Stimulated activated CD4-positive, alpha-beta T cell treated with anti-CD3 and anti-CD28 coated beads, TNF-alpha, amount 100 ng/mL, for 4 hours (primary cell): ENCODE measurements at places on chromosomes 1 and 21.
A peak's percentile ranks its signal among the peaks of the same experiment; 100 is the strongest.

DNA sequence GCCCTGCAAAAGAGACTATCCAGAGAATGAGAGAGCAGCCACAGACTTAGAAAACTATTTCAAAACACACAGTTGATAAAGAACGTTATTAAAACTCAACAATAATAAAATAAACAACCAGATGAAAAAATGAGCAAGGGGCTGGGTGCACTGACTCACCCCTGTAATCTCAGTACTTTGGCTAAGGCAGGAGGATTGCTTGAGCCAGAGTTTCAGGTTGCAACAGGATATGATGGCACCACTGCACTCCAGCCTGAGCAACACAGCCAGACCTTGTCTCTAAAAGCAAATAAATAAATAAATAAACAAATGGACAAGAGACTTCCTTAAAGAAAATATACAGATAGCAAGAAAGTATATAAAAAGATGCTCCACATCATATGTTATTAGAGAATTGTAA is 144.6 kb downstream of the LRRIQ3 start:
- DNase-seq = no peak

DNA sequence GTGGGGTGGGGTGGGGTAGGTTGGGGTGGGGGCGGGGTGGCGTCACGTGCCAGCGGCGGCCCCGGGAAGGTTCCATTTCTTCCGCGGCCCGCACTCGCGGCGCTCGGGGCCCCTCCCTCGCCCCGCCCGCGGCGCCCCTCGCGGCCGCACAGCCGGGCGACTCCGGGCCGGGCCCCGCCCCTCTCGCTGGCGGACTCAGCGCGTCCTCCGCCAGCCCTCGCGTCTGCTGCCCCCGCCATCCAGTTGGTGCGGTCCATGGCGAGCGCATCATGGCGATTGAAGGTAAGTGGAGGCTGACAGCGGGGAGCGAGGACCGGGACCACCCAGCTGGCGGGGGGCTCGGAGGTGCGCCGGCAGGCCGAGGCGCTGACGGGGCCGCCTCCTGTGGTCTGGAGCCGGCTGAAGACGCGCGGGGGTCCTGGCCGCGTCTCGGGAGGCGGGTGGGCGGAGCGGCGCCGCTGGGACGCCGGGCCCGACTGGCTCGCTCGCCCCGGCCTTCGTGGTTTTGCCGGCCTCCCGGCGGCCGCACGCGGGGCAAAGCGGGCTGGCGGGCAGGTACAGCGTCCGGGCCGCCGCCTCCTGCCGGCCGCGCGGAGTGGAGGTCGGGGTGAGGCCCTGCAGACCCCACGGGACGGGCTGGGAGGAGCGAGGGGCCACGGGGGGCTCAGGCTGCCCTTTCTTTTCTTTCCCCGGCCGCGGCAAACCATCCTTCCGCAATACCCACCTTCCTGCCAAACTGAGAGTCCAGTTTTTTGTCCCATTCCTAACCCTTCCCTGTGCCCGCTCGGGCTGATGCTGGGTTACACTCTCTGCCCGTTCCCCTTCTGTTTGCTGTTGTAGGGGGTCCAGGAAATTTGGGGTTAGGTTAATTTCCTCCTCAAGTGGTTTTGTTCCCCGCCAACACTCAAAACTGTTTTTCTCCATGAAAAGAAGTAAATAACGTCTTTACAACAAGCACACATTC is at the start of gene SYT14:
Gene SYT14, plus strand, starts transcription at position 222 of the 964 bp plus-strand sequence. Its CDS starts 48 bp downstream, at position 270.
- DNase-seq = no peak

- DNase-seq = no peak
Measured at GRCh38 chr1:156413391-156414246, 44.6 kb downstream of the RHBG start.

DNA sequence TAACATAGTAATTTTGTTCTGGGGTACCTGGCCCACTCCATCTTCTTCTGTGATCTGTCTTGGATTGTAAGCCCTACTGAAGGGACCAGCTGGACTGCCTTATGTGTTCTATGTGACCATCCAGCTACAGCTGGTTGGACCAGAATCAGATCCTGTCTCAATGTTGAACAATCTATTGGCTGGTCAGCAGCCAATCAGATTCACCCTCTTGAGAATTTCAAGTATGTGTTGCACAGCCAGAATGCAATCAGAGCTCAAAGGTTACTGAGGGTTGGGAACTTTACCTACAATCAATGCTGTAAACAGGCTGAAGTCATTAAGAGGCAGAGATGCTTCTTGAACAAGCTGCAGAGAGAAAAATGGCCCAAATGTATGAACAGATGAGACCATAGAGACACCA is 61.9 kb downstream of the KCNC4 start:
- no peak for DNase-seq

DNA sequence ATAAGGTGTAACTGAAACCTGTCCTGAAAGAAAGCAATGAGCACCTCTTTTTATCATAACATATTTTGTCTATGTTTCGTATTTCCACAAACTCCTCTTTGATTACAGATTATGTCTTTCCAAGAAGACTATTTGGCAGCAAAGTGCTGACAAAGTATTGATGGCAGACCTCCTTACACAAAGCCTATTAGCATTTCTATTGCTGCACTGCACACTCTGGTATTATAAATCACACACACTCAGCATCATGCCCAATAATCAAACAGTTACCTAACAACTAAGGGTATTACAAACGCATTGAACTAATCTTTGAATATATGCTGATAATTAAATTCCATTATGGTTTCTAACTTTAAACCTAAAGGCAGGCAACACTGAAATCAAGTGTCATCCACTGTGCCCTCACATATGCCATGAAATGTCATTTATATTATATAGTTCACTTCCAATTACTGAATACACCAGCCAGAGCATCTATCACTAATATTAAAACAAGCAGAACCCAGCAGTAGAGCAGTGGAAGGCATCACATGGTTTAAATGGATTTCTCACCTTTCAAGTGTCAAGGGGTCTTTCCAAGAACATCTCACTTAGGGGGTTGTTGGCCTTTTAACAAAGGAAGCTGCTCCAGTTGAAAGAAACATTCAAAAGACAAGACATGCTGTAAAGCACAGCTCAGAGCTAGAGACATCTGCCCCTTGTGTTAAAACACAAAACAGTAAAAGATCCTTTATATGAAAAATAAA is 239.1 kb downstream of the RERE start:
- DNase-seq = no peak

- DNase-seq = no peak
Measured at GRCh38 chr1:34753163-34753562, 1.7 kb upstream of the GJB5 start.

DNA sequence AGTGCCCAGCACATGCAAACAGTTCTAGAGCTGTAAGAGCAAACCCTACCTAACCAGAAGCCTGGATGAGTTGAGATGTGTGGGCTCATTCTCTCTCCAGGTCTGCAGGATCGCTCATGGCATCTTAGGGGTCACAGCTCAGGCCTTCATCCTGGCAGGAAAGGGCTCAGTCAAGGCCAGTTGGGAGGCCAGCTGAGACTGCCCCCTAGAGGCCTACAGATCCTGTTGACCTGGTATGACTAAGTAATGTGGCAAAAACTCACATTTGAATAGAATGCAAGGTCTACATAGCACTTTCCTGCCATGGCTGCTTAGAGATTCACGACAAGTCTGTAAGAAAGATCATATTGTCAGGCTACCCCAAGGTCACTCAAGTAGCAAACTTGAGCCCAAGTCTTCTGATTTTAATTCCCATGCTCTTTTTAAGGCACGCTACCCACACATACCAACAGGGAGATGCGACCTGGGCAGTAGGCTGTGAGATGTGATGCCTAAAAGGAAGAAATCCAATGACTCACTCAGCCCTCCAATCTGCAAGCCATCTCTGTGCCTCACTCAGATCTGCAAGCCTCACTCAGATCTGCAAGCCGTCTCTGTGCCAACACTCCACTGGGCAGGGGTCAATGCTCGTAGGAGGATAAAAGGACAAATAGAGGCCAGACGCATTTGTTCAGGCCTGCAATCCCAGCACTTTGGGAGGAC is 5.1 kb upstream of the CAPN8 start:
- no peak for DNase-seq

DNA sequence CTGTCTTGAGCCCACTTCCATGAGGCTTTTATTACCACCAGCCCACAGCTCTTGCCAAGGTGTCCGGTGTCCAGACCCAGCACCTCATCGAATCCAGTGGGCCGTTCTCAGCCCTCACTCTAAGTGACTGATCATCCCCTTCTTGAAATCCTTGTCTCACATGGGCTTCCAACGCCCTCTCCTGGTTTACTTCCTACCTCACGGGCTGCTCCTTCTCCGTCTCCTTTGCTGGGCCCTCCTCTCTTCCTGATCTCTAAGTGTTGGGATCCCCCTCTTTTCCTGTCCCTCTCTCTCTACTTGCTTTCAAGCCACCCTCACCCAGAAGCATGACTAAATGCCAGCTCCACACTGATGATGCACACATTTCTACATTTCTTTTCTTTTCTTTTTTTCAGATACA is 9.0 kb upstream of the RHBG start:
- DNase-seq = no peak

- DNase-seq = no peak
Measured at GRCh38 chr1:40379785-40380452, 6.4 kb downstream of the SMAP2 start.

DNA sequence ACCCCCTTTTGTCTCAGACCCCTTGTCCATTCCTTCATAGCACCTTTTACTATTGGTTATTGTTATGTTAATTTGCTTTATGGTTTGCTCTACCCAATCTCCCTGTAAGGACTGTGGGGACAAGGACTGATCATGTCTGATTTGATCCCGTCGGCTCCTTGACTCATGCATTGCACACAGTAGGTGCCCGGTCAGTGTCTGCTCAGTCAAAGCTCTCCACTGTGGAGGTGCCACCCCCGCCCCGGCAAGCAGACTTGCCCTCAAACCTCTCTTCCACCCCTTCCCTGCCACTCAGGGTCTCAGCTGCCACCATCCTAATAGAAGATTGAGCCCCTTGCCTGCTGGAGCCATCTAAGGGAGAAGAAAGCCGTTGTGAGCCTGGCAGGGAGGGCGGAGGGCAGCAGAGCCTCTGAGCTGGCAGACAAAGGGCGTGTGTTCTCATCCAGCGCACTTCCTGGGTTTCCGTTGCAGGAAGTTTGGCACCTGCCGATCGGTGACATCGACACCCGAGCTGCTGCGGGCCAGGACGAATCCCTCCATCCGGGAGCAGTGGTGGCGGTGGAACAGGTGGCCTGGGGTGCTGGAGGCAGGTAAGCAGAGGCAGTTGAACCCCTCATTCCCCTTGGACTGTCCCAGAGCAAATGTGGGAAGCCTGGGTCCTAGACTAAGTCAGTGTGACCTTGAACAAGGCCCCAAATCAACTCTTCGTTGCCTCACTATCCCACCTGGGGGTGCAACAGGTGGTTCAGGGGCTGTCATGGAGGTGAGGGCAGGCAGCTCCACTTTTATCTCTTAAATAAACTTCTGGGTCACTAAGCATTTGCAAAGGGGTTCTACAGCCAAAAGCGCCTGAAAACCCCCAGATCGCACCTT is 2.2 kb upstream of the FBLIM1 start:
- DNase-seq = no peak

DNA sequence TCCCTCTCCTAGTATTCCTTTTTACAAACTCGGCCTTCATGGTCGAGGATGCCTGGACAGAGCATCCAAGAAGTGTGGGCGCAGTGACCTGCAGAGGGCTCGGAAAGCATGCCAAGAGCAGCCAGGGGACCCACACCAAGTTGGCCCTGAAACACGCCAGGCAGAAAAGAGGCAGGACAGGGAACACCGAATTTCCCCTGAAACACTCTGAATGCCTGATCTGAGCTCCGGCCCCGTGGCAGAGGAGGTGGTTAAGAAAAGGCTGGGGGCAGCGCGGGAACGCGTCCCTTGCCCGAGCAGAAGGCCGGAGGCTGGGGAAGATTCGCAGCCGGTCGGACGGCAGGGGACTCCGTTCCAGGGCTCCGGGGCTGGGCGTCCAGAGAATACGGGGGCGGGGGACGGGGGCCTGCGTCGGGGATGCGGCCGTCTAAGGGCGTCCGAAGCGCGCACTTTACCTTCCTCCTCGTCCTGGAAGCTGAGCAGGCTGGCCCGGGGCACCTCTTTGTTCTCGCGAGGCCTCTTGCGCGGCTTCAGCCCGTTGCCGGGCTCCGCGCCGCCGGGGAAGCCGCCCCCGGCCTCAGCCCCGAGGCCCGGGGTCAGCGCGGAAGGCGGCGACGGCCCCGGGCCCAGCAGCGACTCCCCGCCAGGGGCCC is 558 bp downstream of the PAXBP1 start:
- DNase-seq = peak; percentile 5

- DNase-seq = no peak
Measured at GRCh38 chr1:116371752-116372151, 1.3 kb upstream of the ATP1A1 start.

- DNase-seq = no peak
Measured at GRCh38 chr21:45126204-45126626, 51.8 kb downstream of the ADARB1 start.

DNA sequence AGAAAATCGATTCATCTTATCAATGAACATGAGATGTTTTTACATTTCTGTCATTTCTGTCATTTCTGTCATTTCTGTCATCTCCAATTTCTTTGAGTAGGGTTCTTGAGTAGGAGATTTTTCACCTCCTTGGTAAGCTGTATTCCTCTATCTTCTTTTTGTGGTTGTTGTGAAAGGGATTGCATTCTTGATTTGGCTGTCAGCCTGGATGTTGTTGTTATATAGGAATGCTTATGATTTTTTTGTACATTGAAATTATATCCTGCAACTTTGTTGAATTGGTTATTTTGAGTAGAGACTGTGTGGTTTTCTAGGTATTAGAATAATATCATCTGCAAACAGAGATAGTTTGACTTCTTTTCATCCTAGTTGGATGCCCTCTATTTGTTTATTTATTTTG is 1233.7 kb downstream of the PLA2G4A start:
- no peak for DNase-seq

GRCh38 chr1:78279051-78279450 is 211.7 kb upstream of the PTGFR start:
- no peak for DNase-seq

DNA sequence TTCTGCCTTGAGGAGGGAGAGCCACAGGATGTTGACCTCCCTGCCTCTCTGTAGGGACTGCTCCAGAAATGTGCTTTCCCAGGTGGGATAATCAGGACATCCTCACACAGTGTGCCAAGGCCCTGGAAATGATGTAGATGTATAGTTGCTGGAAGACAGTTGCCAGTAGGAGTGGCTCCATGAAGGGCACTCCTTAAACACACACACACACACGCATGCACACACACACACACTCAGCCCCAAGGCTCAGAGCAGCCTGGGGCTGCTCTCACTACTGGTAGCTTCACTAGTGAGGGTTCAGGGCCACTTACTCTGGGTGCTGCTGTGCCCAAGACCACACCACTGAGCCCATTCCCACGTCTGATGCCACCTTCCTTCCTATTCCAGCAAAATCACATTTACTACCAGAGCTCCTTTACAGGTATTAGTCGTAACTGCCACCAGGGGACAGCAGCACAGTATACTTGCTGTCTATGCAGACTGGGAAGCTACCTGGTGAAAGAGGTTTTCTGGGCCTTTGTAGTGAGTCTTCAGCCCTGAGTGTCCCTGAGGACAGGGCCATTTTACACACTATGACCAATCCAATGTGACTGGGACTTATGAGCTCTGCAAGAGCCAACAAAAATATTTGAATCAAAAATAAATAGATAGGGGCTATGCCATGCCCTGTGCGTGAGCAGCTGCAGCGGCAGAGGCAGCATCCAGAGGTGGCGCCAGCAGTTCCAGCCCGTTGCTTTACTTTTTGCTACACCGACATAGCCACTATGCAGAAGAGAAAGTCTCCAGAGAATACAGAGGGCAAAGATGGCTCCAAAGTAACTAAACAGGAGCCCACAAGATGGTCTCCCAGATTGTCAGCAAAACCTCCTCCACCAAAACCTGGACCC is 15.0 kb downstream of the CRNN start:
- DNase-seq = no peak
